ENCODE measurements at places on chromosomes 3 and 15.

DNA sequence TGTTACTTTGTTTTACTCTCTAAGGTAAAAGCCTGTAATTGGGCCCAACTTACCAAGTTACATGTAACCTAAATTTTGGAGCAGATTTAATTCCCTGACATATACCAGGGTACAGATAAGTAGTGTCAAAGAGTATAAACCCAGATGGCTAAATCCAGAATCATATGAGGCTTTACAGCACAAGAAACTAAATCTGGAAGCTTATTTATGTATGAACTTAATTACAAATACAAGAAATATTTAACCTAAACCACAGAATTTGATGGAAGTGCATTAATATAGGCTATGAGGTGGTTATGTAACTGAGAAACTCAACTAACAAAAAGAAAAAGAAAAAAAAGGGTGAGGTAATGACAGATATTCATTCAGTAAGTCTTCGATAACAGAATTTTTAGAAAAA, 930.2 kb upstream of the ALCAM start:
- no peak for DNase-seq

- no peak for DNase-seq
Observed at GRCh38 chr3:136021803-136022202, 56.3 kb downstream of the PPP2R3A start.

DNA sequence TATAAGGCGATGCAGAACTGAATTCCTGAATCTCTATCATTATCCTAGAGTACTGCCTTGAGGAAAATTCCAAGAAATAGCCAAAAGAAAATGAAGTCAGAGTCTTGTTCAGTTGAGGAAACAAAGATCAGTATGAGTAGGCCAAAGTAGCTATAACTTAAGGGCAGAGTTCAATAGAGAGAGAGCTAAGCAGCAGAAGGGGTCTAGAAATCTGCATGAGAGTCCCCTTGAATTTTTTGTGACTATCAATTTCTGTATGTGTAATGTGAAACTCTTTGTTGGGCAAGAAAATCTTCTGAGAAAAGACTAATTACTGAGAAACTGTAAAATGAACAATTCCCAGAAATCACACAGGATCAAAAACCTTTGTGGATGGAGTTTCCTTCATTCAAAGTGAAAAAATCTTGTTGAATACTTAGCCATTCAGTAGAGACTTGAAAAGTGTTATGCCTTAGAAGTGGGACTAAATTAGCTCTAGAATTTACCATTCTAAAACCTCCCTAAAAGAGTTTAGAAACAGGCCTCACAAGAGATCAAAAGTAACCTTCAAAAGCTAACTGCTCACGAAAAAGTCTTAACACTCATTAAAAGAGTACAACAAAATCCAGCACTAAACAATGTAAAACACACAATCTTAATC, 43.1 kb upstream of the FNDC3B start:
- DNase-seq, result no peak

DNA sequence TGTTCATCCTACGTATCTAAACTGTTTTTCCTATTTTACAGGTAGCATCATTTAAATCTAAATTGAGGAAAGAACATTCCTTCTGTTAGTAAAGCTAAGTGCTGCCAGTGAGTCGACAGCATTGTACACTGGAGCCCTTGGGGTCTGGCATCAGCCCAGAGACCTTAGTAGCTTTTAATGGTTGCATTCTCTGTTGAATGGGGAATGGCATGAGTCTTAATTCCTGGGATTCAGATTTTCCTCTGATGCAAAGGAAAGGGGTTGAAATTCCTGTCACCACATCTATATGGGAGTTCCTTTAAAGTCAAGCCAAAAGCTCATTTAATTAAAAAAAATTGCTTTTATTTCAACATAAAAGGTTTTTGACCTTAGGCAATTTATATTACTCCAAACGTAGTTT, 148.4 kb upstream of the GBE1 start:
- DNase-seq, result no peak

DNA sequence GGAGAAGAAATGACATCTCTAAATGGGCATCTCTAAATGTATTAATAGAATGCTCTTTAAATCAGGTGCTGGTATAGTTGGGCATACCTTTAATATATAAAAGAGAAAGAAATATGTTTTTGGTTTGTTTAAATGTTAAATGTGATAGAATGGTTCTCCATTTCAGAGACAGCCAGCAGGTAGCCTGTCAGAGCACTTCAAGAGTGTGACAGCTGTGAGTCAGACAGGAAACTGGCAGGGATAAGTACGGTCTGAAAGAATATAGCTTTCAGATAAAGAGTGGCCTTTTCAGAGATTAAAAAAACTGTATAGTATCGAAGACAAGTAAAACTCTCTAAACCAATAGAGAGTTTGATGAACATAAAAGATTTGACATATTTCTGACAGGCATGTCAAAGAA, 654.1 kb downstream of the IGSF11 start:
- no peak for DNase-seq

- no peak for DNase-seq
Observed at GRCh38 chr15:68400066-68400456, 31.9 kb downstream of the ITGA11 start.

DNA sequence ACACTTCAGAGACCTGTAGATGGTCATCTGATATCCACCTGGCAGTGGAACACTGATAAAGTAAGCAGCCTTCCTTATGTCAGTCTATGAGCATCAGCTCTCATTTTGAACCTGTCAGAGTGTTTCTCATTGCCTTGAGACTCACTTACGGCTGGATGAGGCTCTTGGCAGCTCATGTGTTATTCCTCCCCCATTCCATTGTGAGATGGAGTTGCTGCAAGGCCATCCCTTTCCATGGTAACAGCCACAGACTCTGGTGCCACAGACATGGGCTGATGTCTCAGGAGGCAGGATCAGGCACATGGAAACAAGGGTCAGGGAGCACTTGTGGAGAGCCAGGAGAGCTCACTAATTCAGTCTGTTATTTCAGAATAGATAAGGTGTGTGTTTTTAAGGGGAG, 11.9 kb downstream of the KCNAB1 start:
- DNase-seq, result no peak

DNA sequence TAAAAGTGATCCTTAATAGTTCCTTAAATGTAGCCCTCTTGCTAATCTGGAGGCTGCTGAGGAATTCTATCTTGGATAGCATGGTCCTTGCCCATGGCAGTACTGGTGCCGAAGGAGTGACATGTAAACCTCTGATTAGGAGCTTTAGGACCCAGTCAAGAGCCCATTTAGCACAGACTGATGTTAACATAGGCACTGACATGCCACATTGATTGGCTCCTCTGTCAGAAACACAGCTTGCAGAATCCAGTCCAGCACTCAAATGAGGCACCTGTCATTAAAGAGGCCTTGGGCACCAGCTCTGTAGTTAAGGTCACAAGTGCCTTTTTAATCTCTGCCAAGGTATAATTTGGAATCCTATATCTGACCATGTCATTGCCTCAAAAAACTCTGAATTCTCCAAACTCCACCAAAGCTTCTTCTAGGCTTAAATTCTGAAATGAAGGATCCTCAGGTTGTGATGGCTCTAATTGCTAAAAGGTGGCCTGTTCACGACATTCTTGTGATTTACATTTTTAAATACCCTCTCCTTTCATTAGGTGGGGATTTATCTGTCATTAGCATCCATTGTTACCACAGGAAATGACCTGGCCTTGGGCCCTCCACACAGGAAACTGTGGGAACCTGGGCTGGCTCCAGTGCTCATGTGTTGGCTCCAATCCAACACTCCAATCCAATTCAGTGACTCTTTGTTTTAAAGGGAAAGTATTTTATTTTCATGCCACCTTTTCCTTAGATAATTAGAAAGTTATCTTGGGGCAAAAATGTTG, 57.3 kb upstream of the RNF7 start:
- DNase-seq, result no peak

- DNase-seq, result peak; percentile 35
Observed at GRCh38 chr3:146160964-146161662, at the start of gene PLOD2. Gene PLOD2, minus strand, starts transcription at chr3:146161184. Its CDS starts 195 bp downstream, at chr3:146160989.

GRCh38 chr3:18077128-18077840, 334.9 kb upstream of the TBC1D5 start:
- DNase-seq, result no peak

- DNase-seq, result peak; percentile 15
Observed at GRCh38 chr3:127822041-127822681, at the start of gene MGLL. Gene MGLL, minus strand, starts transcription at chr3:127822515. Its CDS starts 197 bp downstream, at chr3:127822318.

- no peak for DNase-seq
Observed at GRCh38 chr3:33989229-33989628, 190.8 kb downstream of the PDCD6IP start.

- DNase-seq, result no peak
Observed at GRCh38 chr15:44275150-44275830, 13.2 kb upstream of the GOLM2 start.

DNA sequence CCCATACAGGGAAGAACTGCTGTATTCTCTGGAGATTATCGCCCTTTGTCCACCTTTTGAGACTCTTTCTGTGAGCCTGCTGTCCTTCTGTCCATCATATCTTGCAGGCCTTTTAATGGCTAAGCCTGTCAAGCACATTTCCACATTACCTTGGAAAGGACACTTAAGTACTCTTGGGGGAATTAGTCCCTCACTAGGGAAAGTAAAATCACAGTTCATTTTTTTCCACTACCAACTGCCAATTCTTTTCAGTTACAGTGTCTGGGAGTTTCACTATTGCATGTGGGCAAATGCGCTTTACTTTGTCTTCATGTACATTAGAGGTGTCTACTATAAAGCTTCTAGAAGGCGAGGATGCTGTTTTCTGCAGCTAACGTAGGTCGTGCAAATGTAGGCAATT, 242.1 kb downstream of the NSUN3 start:
- no peak for DNase-seq

DNA sequence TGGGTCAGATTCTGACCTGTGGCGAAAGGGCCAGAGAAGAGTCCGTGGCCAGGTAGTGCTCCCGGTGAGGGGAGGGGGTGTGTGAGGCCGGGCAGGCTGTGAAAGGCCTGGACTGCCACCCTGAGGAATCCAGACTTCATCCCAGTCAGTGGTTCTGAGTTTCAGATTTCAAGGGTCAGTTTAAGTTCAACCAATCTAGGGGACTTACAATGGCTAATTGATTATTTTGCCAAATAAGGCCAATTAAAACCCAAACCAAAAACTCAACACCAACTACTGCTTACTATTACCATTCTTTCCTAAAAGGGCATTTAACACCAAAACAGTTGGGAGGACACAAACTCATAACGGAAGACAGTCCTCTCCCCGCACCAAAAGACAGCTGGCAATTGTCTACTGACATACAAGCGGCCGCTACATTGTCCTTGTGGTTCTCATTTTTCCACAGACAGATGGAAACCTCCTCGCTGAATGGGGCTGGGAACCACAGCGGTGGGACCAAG, 30.5 kb downstream of the TMEM44 start:
- DNase-seq, result no peak

GRCh38 chr3:45126730-45127129, 19.4 kb downstream of the CDCP1 start:
- DNase-seq, result no peak

DNA sequence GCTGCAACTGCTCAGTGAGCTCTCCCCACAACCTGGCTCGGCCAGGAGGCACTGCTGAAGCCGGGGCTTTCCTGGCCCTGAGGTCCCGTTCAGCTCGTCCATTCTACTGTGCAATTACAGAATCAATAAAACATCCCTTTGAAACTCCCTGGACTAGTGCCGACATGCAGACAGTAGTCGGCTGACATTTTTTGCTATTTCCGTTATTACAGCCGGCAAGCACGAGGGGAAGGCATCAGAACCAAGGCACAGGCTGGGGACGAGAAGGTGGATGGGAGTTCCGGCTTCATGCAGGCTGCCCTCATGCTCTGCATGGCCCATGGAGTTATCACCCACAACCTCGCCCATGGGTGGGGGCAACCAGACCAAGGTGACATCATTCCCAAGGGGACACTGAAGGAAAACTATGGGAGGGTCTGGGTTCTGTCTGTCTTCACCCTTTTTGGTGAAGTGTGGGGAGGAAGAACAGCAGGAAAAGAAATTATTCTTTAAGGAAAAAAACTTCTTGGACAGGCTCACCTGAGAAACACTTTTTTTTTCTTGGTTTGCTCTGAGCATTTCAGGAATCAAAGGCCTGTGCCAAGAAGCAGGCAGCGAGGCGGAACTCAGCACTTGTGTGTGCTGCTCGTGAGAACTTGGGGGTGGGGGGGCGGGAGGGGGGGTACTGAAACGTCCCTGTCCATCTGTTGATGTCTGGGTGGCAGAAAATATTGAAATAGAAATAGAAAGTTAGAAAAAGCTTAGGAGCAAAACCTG, 154.5 kb downstream of the FOXP1 start:
- DNase-seq, result no peak

GRCh38 chr3:63331520-63331919, 53.4 kb downstream of the SYNPR start:
- DNase-seq, result no peak

DNA sequence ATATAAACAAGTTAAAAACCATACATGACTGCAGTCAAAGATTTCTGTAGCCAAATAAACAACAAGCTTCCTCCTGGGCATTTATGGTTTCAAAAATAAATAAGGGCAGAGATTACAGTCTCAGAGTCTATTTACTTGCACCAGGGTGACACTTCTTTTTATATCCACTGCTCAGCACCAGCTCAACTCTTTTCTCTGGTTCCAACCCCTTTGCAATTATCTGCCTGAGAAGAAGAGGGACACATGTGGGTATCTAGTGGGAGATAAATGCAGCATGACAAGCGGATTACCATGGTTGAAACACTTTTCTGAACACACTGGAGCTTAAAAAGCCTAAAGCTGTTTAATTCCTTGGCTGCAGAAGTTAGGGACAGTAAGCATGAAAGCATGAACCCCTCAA, 311.5 kb downstream of the CNTN3 start:
- no peak for DNase-seq

GRCh38 chr15:34259566-34259965, 34.8 kb downstream of the EMC4 start:
- DNase-seq, result no peak

DNA sequence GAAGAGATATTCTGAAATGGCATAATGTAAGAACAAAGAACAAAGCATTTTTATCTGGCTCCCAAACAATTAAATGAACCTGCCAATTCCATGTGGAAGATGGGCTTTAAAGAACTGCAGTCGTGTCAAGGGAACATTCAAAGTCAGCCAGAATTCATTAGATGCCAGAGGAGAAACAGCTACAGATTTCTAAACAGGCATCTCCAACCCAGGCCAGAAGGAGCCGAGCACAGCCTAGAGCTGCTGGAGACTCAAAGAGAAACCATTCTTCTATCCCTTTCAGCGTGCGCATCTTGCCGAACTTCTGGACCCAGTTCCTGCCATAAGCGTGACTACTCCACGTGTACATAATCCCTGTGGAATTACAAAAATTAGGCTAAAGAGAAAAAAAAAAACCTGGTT, 60.4 kb downstream of the MB21D2 start:
- DNase-seq, result no peak

DNA sequence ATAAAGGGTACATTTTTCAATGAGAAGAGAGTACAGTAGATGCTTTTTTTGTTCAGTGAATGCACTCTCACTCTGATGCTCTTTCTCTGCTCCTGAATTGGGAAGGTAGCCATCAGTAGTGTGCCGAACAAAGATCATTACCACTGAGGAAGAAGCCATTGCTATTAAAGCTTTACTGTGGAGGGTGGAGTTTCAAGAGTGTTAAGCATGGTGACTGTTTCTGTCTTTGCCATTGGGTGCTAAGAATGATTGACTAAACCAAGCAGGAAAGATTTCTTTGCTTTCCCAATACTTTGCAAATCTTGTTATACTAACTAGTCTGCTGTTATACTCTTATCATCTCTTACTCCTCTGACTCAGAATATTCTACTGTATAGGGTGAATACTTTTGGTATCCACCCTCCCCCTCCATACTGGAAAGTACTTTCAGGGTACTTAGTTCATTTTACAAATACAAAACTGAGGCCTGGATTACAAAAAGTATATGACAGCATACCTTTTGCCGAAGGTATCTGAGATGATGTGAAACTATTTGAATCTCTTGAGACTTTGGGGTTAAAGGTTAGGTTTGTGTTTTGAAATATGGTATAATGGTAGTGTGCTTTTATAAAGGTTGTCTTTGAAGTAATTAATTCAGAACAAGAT, 1.7 kb downstream of the RAB11A start:
- no peak for DNase-seq

GRCh38 chr3:48982016-48982415, 8.0 kb upstream of the P4HTM start:
- no peak for DNase-seq
